ENCODE measurements at places on chromosomes 7 and 10.

DNA sequence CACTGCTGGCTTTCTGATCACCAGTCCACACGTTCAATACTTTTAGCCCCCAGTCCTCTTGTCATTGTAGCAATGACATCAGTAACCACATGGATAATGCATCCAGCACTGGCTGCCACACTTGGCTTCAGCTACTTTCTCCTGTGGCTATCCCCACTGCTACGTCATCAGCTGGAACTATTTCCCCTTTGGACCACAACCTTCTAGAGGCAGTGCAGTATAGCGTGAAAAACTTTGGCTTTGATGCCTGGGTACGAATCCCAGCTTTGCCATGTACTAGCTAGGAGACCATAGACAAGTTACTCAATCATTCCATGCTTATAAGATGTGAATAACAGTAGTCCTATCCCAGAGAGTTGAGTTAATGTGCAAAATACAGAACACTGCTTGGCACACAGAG lies 63.2 kb downstream of the CCDC3 start:
- no peak for DNase-seq

DNA sequence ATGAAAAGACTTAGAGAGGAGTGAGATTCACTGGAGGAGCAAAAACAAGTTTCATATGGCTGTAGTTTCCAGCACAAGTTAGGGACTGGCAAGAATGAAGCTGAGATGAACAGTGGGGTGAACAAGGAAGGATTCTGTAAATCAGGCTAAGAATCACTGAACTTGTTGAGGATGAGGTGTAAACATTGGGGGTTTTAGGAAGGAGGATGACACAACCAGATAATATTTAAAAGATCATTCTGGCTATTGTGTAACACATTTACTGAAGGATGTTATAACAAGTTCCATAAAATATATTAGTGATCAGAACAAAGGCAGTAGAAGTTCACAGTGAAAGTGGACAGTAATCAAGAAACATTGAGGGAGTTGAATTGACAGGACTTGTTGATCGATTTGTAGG lies 68.9 kb downstream of the CD36 start:
- DNase-seq = no peak

GRCh38 chr7:73850781-73851207 lies 8.5 kb upstream of the METTL27 start:
- no peak for DNase-seq

DNA sequence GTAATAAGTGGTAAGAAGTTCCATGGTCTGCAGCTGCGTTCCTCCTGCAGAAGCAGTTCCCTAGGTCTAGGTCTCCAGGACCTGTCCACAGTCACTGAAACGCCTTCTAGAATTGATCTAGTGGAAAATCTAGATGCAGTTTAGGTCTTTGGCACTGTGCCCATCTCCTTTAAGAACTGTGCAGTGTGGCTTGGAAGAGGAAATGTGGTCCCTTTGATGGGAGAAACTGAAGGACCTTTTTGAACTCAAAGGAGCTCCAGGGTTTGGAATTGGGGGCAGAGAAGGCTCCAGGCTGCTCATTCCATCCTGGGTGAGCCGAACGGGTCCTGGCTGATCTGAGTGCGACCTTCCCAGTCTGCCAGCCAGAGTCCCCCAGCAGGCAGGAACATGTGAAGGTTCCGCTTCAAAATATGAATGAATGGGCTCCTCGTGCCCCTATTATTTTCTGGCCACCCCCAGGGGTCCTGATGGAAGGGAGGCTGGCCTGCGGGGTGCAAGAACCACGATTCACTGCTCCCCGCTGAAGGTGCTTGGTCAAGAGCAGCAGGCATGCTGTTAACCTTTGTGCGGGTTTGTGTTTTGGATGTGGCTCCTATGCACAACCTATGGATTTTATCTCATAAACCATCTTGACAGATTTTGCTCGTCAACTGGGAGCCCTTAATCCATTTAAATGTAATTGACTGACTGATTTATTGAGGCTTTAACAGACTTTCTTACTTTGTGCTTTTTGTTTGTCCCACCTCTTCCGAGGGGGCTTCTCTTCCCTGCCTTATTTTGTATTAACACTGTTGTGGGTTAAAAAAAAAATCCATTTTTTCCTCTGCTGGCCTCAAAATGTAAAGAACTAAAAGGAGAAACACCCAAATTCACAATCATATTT lies 36.7 kb downstream of the ZNF467 start:
- no peak for DNase-seq

DNA sequence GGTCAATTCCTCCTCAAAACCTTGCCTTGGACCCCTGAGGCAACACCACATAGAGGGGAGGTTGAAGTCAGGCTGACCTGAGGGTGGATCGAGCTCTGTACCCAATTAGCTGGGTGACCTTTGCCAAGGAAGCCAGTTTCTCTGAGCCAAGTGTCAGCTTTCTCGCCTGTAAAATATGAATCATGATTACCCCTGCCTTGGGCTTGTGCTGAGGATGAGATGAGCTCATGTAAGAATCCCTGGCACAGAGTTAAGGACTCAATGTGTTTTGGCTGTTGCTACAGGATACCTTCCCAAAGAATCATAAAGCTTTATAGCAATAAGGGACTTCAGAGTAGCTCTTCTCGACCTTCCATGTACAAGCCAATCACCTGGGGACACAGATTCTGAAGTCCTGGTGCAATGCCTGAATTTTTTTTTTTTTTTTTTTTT lies 43.5 kb upstream of the CACUL1 start:
- DNase-seq = no peak

- DNase-seq = no peak
Observed at GRCh38 chr7:102413091-102413490, 16.9 kb downstream of the PRKRIP1 start.

All from GDM1 (cell line).